Omental fat pad (tissue), 4 donors: ENCODE measurements at places on chromosomes 2 and 18.

DNA sequence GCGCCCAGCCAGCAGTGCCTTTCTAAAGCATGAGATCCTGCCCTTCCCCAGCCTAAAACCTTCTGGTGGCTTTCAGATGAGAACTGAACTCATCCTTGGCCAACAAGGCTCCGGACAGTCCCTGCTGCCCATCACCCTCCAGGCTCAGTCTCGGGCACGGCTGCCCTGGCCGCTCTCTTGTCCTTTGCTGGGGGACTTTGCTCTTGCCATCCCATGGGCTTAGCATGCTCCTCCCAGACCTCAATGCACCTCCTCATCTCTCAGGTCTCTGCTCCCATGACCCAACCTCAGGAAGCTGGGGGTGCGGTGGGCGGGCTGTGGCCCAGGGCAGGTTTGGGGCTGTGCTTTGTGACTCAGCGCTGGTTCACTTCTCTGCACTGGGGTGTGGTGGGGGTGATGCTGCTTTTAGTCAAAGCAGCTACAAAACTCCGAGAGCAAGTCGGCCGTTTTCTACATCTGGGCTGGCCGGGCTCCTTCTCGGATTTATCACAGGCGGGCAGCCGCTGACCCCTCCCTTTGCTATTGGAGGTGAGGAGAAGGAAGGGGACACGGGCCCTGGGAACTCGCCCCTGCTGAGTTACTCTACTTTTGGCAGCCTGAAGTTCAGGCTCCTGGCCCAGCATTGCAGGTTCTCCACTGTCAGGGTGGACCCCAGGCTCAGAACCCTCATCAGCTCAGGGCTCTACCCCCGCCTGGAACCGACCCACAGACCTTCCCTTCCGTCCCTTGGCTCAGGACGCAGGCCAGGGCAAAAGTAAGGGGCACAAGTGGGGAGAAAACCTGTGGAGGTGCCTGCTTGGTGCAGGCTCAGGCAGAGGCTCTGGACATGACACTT lies 90.6 kb upstream of the TAF1B start:
- DNase-seq, result no peak

- DNase-seq, result no peak
Measured at GRCh38 chr18:56060967-56061541, 473.1 kb upstream of the TCF4 start.

GRCh38 chr2:7007846-7008741 lies 90.9 kb downstream of the RNF144A start:
- no peak for DNase-seq

DNA sequence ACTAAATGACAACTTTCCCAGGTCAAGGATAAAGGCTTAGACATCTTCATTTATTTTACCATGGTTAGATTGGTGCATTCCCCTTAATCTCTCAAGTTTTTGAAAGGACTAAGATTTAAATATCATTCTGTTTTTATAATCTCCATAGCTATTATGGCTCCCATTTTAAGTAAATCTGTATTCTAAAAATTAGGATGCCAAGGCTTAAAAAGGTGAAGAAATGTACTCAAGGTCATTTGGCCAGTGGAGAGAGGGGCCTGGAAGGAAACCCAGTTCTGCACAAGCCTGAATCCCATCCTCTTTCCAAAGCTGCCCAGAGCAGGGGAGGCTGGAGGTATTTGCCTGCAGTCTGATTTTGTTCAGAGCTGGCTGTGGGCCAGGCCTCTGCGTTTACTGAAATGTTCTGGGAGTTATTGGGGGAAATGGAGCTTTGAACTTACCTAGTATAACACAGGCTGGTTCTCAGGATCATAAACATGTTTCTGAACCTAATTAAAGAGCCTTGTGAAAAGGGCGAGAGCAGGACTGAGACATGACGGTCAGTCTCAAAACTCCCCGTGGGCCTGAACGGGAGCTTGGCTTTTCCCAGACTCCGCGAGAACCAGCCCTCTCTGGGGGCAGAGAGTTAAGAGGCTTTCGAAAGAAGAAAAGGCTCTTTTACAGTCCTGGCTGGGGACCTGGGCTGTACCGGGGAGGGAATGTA lies 85.6 kb downstream of the DDX1 start:
- peak; percentile 28 for DNase-seq

- no peak for DNase-seq
Measured at GRCh38 chr2:59568461-59568860, 985.0 kb downstream of the BCL11A start.

- DNase-seq, result no peak
Measured at GRCh38 chr2:128323555-128323931, 4.9 kb upstream of the HS6ST1 start.

- no peak for DNase-seq
Measured at GRCh38 chr2:13651684-13652131, 935.0 kb downstream of the TRIB2 start.

DNA sequence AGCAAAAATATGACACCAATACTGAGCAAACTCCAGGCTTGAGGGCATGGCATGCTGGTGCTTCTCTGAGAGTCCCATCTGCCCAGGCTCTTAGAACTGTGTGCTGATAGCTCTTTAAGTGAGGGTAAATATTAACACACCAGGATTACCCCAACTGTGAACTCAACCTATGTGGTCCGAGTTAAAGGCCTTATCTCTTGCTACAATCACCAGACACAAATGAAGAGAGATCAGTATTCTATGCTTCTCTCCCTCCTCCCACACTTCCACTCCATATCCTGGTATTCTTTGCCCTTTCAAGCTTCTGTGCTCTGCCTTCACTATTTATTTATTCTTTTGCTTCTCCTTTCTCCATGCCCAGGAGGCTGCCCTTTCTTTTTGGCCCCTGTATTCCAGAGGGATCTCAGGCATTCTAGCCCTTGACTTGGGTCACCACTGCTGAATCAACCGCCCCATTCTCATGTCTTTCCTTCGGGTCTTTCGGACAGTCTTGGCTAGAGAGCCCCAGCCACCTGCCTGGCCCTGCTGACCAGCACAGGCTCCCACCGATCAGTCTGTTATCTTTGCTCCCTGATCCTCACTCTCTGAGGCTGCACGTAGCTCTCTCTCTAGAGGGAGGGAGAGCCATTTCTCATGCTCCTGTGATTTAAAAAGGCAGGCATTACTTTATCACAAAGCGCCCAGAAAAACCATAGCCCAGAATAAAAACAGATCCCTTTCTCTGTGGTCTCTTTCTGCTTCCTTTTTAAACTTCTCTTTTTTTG lies 17.2 kb upstream of the HK2 start:
- no peak for DNase-seq

DNA sequence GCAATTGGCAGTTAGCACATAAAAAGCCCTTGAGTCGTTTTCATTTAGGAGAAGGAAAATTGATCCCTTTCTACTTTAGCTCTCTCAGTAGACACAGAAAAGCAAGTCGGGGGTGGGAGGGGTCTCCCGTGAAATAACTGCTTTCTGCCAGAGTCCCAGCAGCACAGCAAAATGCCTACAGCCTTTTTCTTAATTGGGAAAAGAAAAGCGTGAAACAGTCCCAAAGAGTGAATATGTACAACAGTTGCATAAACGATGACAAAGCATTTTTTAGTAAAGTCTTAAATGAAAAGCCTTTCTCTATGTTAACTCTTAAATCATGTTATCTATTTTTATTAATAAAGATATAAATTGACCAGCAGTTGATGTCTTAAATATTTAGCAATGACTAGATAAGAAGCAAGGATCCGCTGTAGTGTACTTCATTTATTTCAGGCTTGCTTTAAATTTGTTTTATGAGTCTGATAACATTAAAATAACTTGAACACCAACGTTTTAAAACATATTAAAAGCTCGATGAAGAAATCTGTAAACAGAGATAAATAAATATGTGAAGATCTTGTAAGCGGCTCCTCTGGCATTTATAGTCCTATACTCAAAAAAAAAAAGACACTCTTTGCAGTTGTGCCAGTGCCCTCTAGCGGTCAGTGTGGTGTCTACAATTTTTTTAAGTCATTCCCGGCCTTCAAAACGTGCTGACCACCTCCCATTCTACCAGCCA lies 42.3 kb upstream of the ATIC start:
- no peak for DNase-seq

- no peak for DNase-seq
Measured at GRCh38 chr18:59783138-59783537, 85.9 kb upstream of the CCBE1 start.

- no peak for DNase-seq
Measured at GRCh38 chr2:147698166-147698565, 146.7 kb upstream of the ACVR2A start.

DNA sequence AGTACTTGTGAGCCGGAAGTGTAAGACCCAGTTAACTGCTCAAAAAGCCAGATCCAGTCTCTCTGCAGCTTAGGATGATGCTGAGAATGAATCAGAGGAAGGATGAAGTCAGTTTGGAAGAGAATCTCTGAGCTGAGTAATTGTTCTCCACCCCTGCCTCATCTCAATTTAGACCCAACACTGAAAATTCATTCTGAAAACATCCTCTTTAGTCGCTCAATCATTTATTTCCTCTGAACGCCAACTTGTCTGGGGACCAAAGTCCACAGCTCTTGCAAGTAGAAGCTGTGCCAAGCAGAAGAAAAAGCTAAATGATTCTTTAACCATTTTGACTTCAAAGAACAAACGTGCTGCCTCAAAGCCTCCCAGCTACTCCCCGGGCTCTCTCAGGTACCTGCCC lies 177.1 kb upstream of the KLHL29 start:
- DNase-seq, result no peak

- DNase-seq, result no peak
Measured at GRCh38 chr18:4511166-4511565, 56.1 kb upstream of the DLGAP1 start.

DNA sequence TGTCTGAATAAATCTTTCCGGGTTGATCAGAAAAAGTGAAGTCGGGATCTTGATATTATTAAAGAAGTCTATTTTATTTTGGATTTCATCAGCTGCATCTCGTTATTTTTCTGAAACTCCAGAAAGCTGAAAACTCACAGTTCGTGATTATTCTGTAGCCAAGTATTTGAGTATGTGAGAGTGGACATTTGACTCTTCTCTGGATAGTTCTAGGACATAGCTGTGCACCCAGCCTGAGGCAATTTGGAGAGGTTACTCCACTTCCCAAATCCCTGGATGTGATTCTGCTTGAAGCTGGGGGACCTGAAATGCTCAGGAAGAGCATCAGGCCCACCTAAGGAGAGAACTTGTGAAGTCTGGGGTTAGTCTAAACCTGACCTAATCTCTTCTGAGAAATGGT lies 117.6 kb upstream of the PID1 start:
- DNase-seq, result no peak

DNA sequence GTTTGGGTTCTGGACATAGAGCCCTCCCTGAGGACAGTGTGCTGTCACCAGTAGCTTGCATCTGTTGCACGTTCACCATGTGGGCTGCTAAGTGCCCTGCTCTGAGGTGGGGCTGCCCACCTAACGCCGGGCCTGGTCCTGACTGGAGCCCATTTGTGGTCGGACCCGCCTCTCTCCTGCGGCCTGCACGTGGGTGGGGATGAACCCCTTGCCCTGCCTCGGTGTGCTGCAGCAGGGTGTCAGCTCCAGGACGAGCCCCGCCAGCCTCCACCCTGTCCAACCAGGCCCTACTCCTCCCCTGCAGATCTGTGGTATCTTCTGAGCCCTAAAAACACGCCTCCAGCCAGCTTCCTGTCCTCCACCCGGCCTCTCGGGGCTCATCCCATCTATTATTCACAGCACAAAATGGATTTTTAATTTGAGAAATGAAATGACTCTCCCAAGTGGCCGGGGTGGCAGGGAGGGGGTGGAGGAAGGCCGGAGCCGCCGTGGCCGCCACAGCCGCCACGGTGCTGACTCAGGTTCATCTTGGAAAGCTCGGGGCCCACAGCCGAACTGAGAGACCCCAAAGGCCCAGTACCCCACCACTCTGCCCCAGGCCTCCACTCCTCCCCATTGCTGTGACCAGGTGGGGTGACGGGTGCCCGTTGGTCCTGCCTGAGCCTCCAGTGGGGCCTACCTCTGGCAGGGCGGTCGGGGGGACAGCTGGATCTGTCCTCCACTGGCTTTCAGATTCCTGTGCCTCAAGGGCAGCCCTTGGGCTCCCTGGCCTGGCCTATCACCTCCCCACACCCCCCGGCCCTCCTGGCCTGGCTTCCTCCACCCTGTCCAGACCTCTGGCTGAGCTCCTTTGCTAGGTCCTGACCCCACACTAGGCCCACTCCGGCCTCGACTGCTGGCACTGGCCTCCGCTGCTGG lies 2.8 kb upstream of the ECEL1 start:
- DNase-seq, result no peak

DNA sequence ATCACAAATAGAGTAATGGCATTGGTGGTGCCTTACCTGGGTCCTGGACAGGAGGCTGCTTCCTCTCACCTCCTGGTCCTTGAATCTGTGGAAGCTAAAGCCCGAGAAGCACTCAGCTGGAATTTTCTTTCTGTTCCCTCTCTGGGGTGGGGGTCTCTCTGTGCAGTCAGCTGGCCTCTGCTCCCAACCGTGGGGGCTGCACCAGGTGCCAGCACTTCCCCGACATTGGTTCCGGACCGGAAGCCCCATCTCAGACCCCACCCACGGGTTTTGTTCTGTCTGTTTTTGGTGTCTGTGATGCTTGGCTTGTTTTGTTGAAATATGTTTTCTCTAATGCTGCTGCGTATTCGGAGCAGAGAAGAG lies 154.7 kb downstream of the TWIST2 start:
- DNase-seq, result no peak

- no peak for DNase-seq
Measured at GRCh38 chr2:119630121-119630520, 48.9 kb upstream of the TMEM177 start.

- DNase-seq, result no peak
Measured at GRCh38 chr18:7957297-7957696, 390.2 kb downstream of the PTPRM start.
